ENCODE measurements at places on chromosomes 13 and 19. TPM values are rescaled to one million over a fixed set of nuclear protein-coding genes. Genes with fewer than 3 reads are reported as not detected.

DNA sequence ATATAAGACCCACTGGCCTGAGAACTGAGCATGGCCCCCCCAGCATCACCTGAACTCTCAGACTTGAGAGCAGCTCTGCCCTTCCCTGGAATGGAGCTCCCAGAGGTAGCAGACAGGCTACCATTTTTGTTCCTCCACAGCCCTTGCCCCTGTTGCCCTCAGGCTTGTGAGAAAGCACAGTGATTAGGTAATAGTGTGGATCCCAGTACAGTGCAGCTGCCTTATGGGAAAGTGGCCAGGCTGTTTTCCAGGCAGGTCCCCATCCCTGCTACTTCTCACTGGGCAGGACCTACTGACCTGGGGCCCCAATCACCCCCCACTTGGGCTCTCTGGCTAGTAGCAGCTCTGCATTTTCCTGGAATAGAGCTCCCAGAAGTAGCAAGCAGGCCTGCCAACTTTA, 834.0 kb downstream of the DACH1 start:
- no peak for DNase-seq

DNA sequence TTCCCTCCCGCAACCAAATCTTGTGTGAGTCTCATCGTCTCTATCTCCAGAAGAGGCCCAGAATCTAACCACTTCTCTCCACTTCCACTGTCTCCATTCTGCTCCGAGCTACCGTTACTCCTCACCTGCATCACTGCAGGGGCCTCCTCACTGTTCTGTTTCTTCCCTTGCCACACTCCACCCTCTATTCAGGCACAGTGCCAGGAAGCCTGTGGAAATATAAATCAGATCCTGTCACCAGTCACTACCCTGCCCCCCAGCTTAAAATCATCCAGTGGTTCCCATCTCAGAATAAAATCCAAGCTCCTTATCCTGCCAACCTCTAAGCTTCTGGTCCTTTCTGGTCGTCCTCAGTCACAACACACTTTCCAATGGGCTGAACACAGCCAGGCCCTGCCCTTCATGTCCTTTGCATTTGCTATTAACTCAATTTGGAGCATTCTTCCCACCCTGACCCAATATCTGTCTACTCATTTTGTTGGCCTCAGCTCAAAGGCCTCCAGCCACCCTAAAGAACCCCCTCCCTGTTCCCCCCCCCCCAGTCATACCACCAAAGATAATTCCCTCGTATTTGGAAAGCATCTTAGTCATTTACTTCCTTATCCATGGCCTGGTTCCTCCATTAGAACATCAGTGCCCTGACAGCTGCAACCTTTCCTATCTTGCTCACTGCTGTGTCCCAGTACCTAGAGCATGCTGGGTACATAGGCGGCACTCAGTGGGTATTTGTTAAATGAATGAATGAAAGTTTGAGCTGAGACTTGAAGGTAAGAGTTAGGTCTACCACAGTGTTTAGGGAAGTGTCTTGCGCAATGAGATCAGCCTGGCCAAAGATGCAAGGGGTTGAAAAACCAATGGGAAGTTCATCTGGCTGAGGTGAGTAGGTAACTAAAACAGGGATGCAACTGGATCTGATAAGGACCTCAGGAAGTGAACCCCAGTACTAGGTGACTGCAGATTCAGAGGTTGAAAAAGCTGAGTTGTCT, 24.4 kb downstream of the ZNF175 start:
- no peak for DNase-seq

DNA sequence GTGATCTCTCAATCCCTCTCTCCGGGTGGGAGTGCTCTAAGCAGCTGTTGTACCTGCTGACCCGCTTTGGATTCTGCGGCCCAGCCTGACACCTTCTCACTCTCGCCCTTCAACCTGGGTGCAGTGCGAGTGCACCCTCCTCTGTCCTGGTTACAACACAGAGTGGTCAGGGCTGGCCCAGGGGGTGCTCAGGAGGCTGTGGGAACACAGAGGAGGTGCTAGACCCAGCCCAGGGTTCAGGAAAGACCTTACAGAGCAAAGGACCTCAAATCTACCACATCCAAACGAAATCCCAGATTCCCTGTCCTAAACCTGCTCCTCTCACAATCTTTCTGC, 23.7 kb downstream of the ZNF175 start:
- DNase-seq = no peak

GRCh38 chr13:62512194-62513141, 1096.8 kb upstream of the PCDH20 start:
- peak; percentile 1 for DNase-seq

DNA sequence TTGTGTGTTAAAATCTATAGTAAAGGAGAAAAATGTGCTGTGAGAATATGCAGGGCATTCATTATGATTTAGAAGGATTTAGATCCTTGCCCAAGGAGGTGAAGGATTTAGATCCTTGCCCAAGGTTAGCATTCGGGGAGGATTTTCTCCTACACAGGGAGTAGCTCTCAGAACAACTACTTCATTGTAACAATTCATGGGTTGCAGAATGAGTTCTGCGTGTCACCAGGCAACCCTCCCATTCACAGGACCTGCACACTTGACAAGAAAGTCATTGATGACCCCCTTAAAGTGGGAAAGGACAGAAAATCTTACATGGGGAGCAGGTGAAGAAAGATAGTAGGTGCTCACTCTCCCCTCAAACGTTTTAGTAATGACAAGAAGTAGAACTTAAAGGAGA, 167.1 kb upstream of the MAB21L1 start:
- no peak for DNase-seq

- DNase-seq = no peak
Measured at GRCh38 chr13:28573595-28574373, 78.9 kb upstream of the FLT1 start.

GRCh38 chr13:54606944-54607343, 1578.3 kb downstream of the OLFM4 start:
- no peak for DNase-seq

GRCh38 chr13:23771552-23771951, 117.6 kb downstream of the MIPEP start:
- DNase-seq = no peak

GRCh38 chr19:4055209-4055552, 11.5 kb downstream of the ZBTB7A start:
- no peak for DNase-seq

GRCh38 chr13:21637296-21637695, 33.3 kb upstream of the MICU2 start:
- DNase-seq = peak; percentile 31

- no peak for DNase-seq
Measured at GRCh38 chr13:95087746-95088305, 213.4 kb downstream of the ABCC4 start.

- DNase-seq = no peak
Measured at GRCh38 chr13:43935878-43936277, 56.2 kb downstream of the LACC1 start.

GRCh38 chr13:110306960-110307766, at the start of the genes COL4A1 and COL4A2:
Gene COL4A1, minus strand, starts transcription at chr13:110307157. Its CDS starts 130 bp downstream, at chr13:110307027.
Gene COL4A2, plus strand, starts transcription at chr13:110307284. Its CDS starts 620 bp downstream, at chr13:110307904.
- DNase-seq = no peak

GRCh38 chr19:48799358-48800300, 11.2 kb downstream of the BCAT2 start:
- no peak for DNase-seq

DNA sequence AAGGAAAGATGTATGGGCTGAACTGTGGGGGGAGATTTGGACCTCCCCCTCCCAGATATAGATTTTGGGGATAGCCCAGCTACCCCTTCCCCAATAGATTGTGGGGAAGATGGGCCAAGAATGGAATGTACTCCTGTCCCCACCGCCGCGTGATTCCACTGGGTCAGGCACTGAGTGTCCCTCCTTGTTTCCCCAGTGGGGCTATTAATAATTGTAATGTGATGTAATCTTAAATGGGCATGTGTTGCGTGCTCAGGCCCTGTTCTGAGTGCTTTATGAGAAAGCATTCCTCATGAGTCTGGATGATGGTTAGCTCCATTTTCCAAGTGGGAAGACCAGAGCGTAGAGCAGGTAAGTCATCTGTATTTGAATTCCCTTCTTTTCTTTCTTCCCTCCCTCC, 1.4 kb downstream of the PSMD8 start:
- DNase-seq = no peak

DNA sequence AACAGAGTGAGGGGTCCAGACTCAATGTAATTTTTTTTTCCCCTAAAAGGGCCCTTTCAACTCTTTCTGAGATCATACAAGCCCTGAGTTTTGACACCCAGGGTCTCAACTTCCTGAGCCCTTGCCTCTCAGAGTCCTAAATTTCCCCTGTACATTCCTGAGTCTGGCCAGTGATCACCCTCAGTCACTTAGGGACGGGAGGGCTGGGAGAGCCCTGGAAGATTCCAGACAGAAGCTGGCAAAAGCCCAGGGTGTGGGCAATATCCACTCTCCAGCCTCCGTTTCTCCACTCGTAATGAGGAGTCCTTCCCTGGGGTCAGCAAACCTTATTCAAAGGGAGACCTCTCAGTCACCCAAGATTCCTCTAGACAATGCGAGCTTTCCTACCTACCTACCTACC, 1.6 kb downstream of the PPP1R13L start:
- no peak for DNase-seq

DNA sequence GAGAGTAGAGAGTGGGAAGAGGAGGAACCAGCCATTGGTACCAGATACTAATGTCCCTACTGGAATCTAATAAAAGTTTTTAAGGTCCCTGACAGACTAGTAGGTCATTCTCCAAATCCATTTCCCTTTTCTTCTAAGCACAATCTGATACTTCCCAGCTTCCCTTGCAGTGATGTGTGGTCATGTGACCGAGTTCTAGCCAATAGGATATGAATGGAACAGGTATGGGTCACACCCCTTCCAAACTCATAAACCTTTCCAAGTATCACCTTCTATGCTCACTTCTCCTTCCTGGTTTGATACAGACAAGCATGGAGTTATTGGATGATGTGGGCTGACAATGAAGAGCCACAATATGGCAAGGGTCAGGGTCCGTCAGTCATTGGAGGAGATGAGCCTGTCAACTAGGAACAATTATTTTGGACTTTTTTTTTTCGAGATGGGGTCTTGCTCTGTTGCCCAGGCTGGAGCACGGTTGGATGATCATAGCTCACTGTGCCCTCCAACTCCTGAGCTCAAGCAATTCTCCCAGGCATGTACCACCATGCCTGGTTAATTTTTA, 54.8 kb downstream of the CACNA1A start:
- DNase-seq = peak; percentile 14

DNA sequence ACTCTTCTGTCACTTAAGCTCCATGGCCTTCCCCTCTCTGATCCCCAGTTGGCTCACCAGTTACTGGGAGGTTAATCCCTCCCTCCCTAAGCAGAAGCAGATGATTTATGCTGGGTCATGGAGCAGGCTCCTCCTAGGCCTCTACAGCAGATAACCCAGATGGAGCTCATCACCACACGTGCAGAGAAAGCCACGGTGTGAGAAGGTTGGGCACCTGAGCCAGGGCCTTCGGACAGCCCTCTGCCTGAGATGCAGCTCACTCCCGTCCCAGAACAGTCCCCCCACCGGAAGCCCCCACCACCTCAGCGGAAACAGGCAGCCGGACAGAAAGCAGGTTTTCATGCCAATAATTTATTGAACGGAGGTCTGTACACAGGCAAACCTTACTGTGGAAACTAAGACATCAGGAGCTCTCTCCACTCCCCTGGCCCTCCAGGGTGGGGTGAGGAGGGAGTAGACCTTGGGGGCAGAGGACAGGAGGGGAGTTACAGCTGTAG, 9.8 kb downstream of the ZNF526 start:
- DNase-seq = no peak

GRCh38 chr13:95524264-95524901, 28.1 kb upstream of the CLDN10 start:
- no peak for DNase-seq

GRCh38 chr19:30447553-30447870, 75.3 kb downstream of the ZNF536 start:
- DNase-seq = no peak

- no peak for DNase-seq
Measured at GRCh38 chr13:35727881-35728280, 251.4 kb upstream of the MAB21L1 start.

DNA sequence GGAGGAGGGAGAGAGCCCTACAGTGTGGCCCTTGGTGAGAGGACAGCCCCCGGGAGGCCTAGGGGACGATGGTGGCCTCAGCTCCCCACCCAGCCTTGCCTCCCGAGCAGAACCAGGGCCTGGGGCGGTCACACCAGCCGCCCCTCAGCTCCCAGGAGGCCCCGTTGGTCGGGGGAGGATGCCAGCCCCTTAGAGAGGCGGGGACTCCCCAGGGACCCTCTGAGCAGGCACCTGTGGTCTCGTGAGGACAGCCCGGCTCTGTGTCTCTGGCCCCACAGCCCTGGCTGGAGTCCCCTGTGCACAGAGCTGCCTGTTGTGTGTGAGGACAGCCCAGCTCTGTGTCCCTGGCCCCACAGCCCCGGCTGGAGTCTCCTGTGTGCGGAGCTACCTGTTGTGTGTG, 158.8 kb downstream of the KDM4B start:
- DNase-seq = no peak

DNA sequence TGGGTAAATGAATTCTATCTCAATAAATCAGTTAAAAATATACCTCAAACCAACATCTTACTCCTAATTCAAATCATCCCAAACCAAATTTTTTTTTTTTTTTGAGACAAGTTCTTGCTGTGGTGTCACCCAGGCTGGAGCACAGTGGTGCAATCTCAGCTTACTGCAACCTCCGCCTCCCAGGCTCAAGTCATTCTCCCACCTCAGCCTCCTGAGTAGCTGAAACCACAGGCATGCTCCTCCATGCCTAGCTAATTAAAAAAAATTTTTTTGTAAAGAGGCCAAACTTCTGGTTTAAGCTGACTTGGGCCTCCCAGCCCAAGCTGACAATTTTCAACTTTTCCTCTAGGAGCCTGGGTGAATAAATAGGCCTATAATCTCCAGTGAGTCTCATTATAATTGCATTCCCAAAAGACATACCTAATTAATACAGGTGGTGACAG, 22.1 kb upstream of the OLFM2 start:
- DNase-seq = no peak

- DNase-seq = no peak
Measured at GRCh38 chr19:52987221-52987620, 24.5 kb upstream of the ZNF816 start.

GRCh38 chr13:44074611-44075010, 194.9 kb downstream of the LACC1 start:
- DNase-seq = no peak

- peak; percentile 97 for DNase-seq
Measured at GRCh38 chr19:1992759-1993260, 22.7 kb downstream of the BTBD2 start.

- no peak for DNase-seq
Measured at GRCh38 chr13:109764470-109765291, 21.7 kb downstream of the IRS2 start.

DNA sequence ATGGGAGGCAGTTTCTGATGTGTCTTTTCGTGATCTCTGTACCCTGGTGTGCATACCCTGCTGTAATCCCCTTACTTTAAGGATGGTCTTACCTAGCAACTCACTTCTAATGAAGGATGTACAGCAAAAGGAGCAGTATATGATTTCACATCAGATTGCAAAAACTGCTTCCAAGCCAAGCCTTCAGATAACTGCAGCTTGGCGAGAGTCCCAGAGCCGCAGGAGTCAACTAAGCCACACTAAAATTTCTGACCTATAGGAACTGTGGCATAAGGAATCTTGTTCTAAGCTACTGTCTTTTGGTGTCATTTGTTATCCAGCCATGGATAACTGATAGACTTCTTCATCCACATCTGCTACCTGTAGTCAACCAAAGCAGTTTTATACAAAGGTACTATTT, 496.7 kb downstream of the GPC6 start:
- no peak for DNase-seq

The CATSPERD gene
- not detected for total RNA-seq

The GRIN3B gene
- total RNA-seq = not detected

The LMTK3 gene
- 10.2 TPM for total RNA-seq

The CRB3 gene
- total RNA-seq = 0.49 TPM

The HCN2 gene
- total RNA-seq = 4.2 TPM

Data from K562 (cell line).